HCEC 1CT (cell line): ENCODE measurements at places on chromosomes 16 and 17.

DNA sequence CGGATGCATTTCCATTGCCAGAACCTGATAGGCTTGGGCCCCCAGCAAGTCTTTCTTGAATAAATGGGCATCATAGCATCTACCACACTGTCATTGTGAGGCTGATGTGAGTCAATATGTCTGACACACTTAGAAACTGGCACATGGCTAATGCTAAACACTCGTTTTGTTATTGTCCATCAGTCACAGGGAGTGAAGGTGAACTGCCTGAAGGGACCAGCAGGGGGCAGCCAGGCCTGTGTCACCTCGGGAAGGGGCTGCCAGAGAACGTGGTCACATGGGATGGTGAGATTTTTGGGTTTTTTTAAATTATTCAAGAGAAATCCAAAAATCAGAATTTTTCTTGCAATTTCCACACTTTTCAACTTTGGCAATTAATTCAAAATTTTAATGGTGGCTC lies 831 bp upstream of the RCVRN start:
- DNase-seq: no peak

DNA sequence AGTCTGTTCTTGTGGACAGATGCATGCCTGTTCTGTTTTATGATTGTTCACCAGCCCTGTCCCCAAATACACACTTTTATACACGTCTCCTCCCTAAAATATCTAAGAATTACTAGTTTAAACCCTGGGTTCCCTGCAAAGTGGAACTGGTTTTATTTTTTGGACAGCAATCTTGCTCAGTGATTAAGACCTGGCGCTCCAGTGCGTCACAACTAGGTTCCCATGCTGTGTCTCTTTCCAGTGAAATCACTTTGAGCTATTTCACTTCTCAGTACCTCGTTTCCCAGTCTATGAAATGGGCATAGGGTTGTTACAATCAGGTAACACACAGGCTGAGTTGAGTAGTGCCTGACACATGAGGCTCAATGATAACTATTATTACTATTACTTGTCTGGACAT lies 1.1 kb downstream of the CEP20 start:
- DNase-seq: no peak

DNA sequence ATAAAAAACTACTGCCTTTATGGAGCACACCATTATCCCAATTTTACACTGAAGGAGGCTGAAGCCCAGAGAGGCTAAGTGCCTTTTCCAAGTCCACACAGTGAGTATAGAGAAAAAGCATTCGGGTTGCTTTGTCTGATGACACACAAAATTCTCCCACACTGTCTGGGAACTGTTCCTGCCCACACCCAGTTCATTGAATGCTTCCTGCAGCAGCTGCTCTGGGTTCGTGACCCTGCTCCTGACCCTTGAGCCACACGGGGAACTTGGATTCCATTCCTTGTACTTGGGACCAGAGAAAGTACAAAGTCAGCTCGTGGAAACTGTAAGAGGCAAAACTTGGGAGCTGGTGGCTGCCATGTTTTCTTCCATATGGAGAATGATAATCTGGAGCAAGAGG lies 57.9 kb downstream of the AKAP1 start:
- peak; percentile 87 for DNase-seq

- no peak for DNase-seq
Measured at GRCh38 chr17:39225959-39226683, 376 bp upstream of the STAC2 start.

DNA sequence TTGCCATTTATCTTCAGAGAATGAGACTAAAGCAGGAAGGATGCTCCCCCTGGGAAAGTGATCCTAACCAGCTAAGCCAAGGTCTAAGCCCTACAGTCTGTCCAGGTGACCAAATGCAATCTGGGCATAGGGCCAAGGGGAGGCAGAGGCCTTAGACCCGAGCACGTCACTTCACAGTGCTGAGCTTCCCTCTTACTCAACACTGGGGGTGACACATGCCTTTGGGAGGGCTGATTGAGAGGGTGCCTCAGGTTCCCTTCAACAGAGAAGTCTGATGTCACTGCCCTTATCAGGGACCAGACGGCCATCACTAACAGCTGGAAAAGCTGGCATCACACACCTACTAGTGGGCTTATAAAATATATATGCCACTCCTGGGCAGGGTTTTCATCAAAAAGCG lies 4.0 kb downstream of the CIAO2B start:
- DNase-seq: peak; percentile 51

- no peak for DNase-seq
Measured at GRCh38 chr17:48159232-48159631, 51.7 kb downstream of the SNX11 start.

DNA sequence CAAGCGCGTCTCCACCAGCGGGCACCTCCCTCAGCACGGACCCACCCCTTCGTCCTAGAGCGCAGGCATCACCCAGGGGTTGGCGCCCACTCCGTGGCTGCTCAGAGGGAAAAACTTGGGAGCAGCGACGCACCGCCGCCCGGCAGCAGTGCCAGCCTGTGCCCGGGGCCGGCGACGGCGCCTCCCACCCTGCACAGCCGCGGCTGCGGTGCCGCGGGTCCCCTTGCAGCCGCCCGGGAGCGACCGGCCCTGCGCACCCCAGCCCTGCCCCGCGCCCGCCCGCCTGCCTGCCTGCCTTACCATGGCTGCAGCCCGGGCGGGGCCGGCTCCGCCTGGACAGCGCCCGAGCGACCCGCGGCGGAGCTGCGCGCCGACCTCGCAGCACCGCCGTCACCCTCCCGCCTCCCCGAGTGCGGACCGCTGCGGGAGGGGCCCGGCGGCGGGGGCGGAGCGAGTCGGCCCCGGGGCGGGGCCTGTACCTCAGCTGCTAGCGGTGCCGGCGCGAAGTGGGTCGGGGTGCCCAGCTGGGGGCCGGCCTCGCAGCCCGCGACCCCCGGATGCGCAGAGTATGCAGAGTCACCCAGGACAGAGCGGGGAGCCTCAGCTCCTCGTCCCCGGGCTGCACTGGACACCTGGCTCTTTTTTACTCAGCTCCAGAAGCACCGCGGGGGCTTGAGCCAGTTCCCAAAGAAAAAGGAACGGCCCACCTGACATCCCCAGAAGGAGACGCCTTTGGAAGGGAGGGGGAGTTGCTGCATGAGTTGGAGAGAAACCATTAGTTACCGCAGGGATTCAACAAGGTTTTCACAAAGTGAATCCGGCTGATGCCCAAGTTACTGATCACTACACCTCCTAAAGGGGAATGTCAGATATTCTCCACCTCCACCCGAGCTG lies 17.5 kb upstream of the MTMR4 start:
- no peak for DNase-seq

DNA sequence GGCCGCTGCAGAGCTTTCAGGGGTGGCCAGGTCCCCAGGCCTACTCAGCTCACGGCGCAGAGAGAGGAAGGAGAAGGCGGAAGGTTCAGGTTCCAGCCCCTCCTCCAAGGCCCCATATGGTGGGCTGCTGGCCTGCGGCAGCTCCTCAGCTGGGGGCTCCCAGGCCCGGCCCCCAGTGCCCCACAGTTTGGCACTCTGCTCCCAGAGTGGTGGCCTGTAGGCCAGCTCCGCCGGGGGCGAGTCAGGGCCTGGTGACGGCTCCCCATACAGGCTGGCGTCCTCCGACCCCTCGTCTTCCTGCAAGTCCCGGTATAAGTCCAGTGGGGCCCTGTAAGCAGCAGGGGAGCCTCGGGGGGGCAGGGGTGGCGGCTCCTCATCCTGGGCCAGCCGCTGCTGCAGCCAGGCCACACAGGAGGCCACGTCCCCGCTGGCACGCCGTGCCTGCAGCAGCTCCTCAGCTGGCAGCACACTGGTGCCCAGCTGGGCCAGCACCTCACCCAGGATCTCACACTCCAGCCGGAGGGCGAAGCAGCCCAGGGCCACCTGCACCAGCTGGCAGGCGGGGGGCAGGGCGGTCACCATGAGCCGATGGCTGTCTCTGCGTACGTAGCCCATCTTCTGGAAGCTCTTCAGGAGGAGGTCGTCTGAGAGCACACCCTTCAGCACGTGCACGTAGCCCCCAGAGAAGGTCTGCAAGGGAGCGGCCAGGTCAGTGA lies 3.7 kb downstream of the SPATA2L start:
- no peak for DNase-seq

- DNase-seq: no peak
Measured at GRCh38 chr16:55207693-55208428, 116.1 kb upstream of the IRX6 start.

- DNase-seq: no peak
Measured at GRCh38 chr16:78277321-78278055, 178.0 kb downstream of the WWOX start.

GRCh38 chr17:2901582-2901981 lies 105.3 kb downstream of the RAP1GAP2 start:
- DNase-seq: no peak

DNA sequence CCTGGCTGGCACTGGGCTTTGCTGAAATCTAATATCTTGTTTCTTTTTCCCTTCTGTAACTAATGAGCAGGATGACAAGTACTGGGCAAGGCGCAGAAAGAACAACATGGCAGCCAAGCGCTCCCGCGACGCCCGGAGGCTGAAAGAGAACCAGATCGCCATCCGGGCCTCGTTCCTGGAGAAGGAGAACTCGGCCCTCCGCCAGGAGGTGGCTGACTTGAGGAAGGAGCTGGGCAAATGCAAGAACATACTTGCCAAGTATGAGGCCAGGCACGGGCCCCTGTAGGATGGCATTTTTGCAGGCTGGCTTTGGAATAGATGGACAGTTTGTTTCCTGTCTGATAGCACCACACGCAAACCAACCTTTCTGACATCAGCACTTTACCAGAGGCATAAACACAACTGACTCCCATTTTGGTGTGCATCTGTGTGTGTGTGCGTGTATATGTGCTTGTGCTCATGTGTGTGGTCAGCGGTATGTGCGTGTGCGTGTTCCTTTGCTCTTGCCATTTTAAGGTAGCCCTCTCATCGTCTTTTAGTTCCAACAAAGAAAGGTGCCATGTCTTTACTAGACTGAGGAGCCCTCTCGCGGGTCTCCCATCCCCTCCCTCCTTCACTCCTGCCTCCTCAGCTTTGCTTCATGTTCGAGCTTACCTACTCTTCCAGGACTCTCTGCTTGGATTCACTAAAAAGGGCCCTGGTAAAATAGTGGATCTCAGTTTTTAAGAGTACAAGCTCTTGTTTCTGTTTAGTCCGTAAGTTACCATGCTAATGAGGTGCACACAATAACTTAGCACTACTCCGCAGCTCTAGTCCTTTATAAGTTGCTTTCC lies 56.0 kb downstream of the HLF start:
- no peak for DNase-seq

- DNase-seq: no peak
Measured at GRCh38 chr17:74922694-74923537, at the start of gene USH1G. Gene USH1G, minus strand, starts transcription at chr17:74923255. Its CDS starts 182 bp downstream, at chr17:74923073.

GRCh38 chr16:64919929-64920607 lies 201.8 kb downstream of the CDH11 start:
- DNase-seq: no peak

- DNase-seq: no peak
Measured at GRCh38 chr16:83348991-83349390, 458.8 kb upstream of the HSBP1 start.

- peak; percentile 71 for DNase-seq
Measured at GRCh38 chr17:45316434-45317110, at the start of gene MAP3K14. Gene MAP3K14, minus strand, starts transcription at chr17:45317020. Its CDS starts 26,275 bp downstream, at chr17:45290745.

- DNase-seq: no peak
Measured at GRCh38 chr16:75099738-75100602, 16.6 kb downstream of the LDHD start.

DNA sequence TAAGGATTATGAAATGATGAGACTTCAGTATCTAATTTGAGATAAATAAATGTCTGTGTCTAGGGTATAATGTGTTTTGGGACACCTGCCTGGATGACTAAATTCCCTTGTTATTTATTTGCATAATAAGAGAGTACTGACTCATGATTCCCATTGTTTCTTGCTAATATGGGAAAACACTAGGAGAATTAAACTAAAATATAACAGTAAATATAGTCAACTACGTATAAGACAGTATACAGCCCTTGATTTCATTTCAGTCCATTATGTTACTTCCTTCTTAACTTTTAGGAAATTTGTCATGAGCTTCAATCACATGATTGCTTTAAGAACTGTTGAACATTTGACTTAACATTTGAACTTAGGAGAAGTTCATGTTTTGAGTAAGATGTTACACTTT lies 62.4 kb downstream of the VMP1 start:
- DNase-seq: peak; percentile 45

DNA sequence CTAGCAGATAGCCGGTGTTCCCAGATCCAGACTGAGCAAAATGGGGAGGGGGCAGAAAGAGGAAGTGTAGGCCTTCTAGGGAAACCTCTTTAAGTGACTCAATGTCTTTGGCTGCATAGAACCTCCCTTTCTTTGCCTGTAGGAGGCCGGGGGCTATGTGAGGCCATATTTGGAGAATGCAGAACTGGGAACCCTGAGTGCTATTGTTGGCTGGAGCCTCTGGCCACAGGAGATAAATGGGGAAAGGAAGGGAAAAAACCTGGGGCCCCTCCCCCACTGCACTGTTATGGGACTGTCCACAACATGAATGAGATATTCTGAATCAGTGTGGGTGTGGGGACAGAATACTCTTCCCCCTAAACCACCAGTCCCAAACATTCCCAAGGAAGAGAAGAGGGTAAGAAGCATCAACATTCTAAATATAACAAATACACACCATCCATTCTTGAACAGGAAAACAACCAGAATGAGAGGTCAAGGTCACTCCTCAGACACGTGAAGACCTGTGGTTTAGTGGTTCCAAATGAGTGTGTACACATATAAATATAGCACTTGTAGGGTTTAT lies 2.4 kb downstream of the VPS25 start:
- DNase-seq: no peak

DNA sequence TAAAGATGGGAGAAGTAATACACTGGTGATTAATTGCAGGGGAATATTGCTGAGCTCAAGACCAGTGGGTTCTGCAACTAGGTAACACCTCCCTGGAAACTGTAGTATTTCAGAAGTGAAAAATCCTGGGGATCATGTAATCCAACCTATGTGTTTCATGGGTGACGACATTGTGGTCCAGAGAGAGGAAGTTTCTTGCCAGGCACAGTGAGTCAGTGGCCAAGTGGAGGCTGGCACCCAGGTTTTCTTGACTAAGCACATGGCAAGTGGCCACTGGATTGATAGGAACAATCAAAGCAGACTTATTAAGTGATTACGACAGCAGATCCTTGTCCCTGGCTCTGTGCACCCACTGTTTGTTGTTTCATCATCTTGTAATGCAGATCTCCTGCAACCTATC lies 14.6 kb upstream of the CIITA start:
- peak; percentile 65 for DNase-seq

GRCh38 chr16:17692484-17692883 lies 221.7 kb upstream of the XYLT1 start:
- no peak for DNase-seq

- DNase-seq: no peak
Measured at GRCh38 chr16:55328611-55329569, 4.9 kb downstream of the IRX6 start.

- DNase-seq: no peak
Measured at GRCh38 chr17:59892251-59892923, 356 bp downstream of the TUBD1 start.

DNA sequence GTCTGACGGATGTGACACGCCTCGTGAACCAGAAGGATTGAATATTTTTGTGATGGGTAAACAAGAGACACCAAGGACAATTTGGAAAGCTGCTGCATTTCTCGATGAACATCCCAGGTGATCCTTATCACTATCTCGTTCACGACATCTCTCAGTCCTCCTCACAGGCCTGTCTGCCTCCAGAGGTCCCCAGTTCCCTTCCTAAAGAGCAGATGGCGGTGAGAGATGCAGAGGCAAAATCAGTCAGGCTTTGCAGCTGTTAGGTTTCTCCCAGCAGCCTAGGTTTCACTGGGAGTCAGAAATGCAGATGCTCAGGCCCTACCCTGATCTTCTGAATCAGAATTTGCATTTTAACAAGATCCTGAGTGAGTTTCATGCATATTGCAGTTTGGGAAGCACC lies 23.6 kb downstream of the SCPEP1 start:
- DNase-seq: no peak
